Karpas-422 (cell line): ENCODE measurements at places on chromosomes 1 and 21. TPM values are rescaled to one million over a fixed set of nuclear protein-coding genes. Genes with fewer than 3 reads are reported as not detected.
A peak's percentile ranks its signal among the peaks of the same experiment; 100 is the strongest.

GRCh38 chr21:37886726-37887299 is 29.4 kb downstream of the KCNJ6 start:
- DNase-seq, result no peak
- H3K27ac ChIP-seq, result no peak overlapping the region
- H3K36me3 ChIP-seq, result no peaks in the 10 kb centered on the region
- no peak overlapping the region for H3K4me3 ChIP-seq

- peaks cover 5% of the 10 kb centered on the region for H3K4me1 ChIP-seq
- no peak overlapping the region for H3K27ac ChIP-seq
- H3K27me3 ChIP-seq, result no peaks in the 10 kb centered on the region
Observed at GRCh38 chr1:59238993-59239392, 57.9 kb upstream of the FGGY start.

DNA sequence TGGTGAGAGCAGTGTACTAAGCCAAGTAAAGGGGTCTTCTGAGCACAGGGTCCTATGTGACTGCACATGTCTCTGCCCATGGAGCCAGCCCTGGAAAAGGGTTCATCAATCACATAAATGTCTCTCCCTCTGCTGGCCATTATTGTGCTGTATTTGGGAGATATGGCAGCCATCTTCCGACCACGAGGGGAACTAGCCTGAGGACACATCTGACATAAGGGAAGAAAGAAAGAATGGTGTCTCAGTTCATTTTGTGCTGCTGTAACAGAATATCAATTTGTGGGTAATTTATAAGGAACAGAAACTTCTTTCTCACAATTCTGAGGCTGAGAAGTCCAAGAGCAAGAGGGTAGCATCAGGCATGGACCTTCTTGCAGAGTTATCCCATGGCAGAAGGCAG is 55.1 kb upstream of the GJA5 start:
- H3K4me1 ChIP-seq, result no peaks in the 10 kb centered on the region
- DNase-seq, result no peak
- no peak overlapping the region for H3K27ac ChIP-seq
- no peaks in the 10 kb centered on the region for H3K36me3 ChIP-seq

DNA sequence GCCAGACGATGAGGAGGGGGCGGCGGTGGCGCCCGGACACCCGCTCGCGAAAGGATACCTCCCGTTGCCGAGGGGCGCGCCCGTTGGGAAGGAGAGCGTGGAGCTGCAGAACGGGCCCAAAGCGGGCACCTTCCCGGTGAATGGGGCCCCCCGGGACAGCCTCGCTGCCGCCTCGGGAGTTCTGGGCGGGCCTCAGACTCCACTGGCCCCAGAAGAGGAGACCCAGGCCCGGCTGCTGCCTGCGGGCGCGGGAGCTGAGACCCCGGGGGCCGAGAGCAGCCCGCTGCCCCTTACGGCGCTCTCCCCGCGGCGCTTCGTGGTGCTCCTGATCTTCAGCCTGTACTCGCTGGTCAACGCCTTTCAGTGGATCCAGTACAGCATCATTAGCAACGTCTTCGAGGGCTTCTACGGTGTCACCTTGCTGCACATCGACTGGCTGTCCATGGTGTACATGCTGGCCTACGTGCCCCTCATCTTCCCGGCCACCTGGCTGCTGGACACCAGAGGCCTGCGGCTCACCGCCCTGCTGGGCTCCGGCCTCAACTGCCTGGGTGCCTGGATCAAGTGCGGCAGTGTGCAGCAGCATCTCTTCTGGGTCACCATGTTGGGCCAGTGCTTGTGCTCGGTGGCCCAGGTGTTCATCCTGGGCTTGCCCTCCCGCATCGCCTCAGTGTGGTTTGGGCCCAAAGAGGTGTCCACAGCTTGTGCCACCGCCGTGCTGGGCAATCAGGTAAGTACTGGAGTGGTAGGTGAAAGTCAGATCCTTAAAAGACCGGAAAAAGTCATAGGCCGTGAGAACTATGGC is 588 bp downstream of the FLVCR1 start:
- peaks cover 21% of the 10 kb centered on the region for H3K36me3 ChIP-seq
- peak overlapping the region; percentile 82 for H3K4me3 ChIP-seq
- peak overlapping the region; percentile 67 for H3K27ac ChIP-seq
- peak; percentile 63 for DNase-seq
- no peaks in the 10 kb centered on the region for H3K27me3 ChIP-seq

GRCh38 chr1:165862448-165862847 is 35.0 kb downstream of the UCK2 start:
- no peaks in the 10 kb centered on the region for H3K27me3 ChIP-seq
- H3K36me3 ChIP-seq, result peaks cover 9% of the 10 kb centered on the region
- no peaks in the 10 kb centered on the region for H3K4me1 ChIP-seq
- H3K27ac ChIP-seq, result no peak overlapping the region

KCNJ6 gene
- not detected in 2 replicates for total RNA-seq

EPHB2 gene
- 0.45 and 2.5 TPM in 2 replicates for total RNA-seq

- H3K4me1 ChIP-seq, result no peaks in the 10 kb centered on the region
- H3K27me3 ChIP-seq, result no peaks in the 10 kb centered on the region
- no peak overlapping the region for H3K4me3 ChIP-seq
Observed at GRCh38 chr21:26810676-26811415, 34.4 kb downstream of the ADAMTS1 start.

DNA sequence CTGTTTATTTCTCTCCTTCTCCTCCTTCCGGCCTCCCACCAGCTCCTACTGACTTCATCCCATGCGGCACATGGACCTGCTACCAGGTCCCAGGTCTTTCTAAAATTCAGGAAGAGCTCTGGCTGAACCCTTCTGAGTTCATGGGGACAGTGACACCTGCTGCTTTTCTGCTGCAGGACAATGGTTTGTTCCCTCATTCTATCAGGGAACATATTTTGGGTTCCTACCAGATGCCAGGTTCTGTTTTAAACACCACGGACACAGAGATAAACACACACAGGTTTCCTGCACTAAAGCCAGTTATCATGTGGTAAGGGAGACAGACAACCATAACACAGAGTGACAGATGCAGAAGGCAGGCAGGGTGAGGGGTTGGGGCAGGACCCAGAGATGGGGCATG is 114.0 kb upstream of the RAB4A start:
- DNase-seq, result no peak
- H3K4me3 ChIP-seq, result no peak overlapping the region
- H3K4me1 ChIP-seq, result peaks cover 7% of the 10 kb centered on the region; the same call in 1 of the 2 replicates
- no peaks in the 10 kb centered on the region for H3K27me3 ChIP-seq
- no peaks in the 10 kb centered on the region for H3K36me3 ChIP-seq

BACH1 gene
- 30.7 and 42.0 TPM in 2 replicates for total RNA-seq

LYPD8 gene
- not detected in 2 replicates for total RNA-seq

GRCh38 chr1:181809991-181810545 is 251.4 kb downstream of the ZNF648 start:
- no peak overlapping the region for H3K27ac ChIP-seq
- no peak overlapping the region for H3K4me3 ChIP-seq
- H3K36me3 ChIP-seq, result no peaks in the 10 kb centered on the region
- H3K4me1 ChIP-seq, result no peaks in the 10 kb centered on the region
- DNase-seq, result no peak
- no peaks in the 10 kb centered on the region for H3K27me3 ChIP-seq

- H3K27ac ChIP-seq, result no peak overlapping the region
- peaks cover 23% of the 10 kb centered on the region for H3K4me1 ChIP-seq
- no peak for DNase-seq
- no peak overlapping the region for H3K4me3 ChIP-seq
- H3K36me3 ChIP-seq, result no peaks in the 10 kb centered on the region
- no peaks in the 10 kb centered on the region for H3K27me3 ChIP-seq
Observed at GRCh38 chr1:77687519-77687906, 5.1 kb upstream of the ZZZ3 start.

DNA sequence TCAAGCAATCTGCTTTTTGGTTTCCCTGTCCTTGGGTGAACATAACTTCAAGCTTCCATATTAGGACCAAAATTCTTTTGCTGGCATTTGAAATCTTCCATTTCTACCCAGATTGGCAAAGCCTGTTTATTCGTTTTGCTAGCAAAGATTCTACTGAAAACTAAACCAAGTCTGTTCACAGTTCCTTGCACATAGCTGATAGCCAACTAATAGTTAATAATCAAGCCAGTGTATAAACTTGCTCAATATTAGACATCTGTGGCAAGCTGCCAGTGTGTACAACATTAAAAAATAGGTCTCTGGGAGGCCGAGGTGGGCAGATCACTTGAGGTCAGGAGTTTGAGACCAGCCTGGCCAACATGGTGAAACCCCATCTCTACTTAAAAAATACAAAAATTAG is 6.3 kb downstream of the APP start:
- H3K27ac ChIP-seq, result no peak overlapping the region
- H3K36me3 ChIP-seq, result no peaks in the 10 kb centered on the region
- no peaks in the 10 kb centered on the region for H3K4me1 ChIP-seq
- H3K27me3 ChIP-seq, result no peaks in the 10 kb centered on the region
- DNase-seq, result no peak

DNA sequence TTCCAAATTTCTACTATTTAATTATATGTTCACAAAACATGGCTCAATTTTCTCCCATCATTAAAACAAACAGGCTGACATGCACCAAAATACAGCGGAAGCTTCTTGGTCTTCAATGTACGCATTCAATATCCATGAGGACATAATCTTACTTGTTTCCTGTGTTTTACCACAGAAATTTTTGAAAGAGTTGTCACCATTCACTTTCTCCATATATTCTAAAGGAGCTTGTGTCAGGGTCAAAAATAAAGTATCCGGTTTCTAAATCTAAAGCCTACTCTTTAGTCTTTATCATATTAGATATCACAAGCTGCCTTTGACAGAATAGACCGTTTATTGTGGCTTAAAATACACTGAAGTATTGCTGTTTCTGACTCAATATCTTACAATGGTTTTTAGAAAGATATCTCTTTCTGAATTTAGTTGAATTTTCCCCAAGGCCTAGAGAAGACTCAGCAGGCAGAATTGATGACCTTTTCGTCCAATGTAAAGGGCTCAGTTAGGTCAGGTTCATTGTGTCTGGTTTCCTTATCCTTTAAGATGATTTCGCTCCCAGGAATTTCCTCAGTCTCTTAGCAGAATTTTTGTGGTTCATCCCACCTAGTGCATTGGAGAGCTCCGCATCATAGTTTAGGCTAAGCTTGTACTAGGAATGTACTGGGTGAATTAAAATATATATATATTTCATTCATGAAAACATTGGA is 717.2 kb downstream of the NCAM2 start:
- DNase-seq, result no peak
- H3K27ac ChIP-seq, result no peak overlapping the region
- no peaks in the 10 kb centered on the region for H3K27me3 ChIP-seq
- H3K36me3 ChIP-seq, result no peaks in the 10 kb centered on the region

- DNase-seq, result no peak
- no peaks in the 10 kb centered on the region for H3K4me1 ChIP-seq
- H3K27ac ChIP-seq, result no peak overlapping the region
- H3K4me3 ChIP-seq, result no peak overlapping the region
- H3K27me3 ChIP-seq, result no peaks in the 10 kb centered on the region
Observed at GRCh38 chr1:39085174-39085573, 59.0 kb downstream of the NDUFS5 start.

F13B gene
- total RNA-seq, result not detected in 2 replicates

DNA sequence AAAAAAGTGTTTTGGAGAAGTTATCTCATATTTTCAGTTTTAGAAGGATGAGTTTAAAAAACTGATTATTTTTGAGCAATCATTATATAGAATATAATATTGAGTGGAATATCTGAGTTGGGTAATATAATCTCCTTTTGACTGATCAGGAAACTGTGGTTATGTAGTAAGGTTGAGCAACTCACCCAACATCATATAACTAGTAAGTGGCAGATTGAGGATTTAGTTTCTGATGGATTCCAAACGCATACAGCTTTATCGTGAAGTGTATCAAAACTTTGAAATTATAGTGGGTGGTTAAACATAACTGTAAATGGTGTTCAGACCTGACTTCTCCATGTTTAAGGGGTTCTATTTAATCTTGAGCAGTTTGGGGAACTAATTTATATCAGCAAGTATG is 98.6 kb downstream of the OLFM3 start:
- H3K36me3 ChIP-seq, result no peaks in the 10 kb centered on the region
- no peaks in the 10 kb centered on the region for H3K4me1 ChIP-seq

DNA sequence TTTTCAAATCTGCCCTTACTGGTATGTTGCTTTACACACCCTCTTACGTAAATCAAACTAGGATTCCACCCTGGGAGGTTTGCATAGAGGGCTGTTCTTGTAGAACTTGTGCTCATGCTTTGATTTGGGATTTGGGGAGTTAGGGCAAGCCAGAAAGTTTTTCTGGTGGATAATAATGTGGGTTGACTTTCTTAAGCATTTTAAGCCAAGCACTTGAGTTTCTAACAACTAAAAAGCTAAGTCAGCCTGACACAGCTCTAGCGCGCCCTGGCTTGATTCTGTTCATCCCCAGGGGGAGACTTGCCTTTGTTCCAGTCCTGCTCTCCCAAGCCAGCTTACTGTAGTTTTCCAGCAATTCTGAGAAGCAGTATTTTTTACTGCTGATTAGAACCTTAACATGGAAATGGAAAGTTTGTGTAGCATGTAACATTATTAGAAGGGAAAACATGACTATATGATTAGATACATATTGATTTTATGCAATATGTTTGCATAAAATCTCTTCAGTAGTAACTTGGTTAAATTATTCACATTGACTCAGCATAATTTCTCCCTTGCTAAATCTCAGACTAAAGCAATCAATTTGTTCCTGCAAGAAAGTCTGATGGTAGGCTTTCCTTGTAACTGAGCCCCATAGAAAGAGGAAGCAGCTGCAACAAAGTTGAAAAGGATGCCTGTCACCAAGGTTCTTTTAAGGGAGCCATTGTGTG is 11.0 kb upstream of the PGD start:
- H3K27ac ChIP-seq, result peak overlapping the region; percentile 67
- H3K4me1 ChIP-seq, result peaks cover 21% of the 10 kb centered on the region
- peak overlapping the region; percentile 36; the same call in 1 of the 2 replicates for H3K4me3 ChIP-seq
- H3K36me3 ChIP-seq, result no peaks in the 10 kb centered on the region
- no peaks in the 10 kb centered on the region for H3K27me3 ChIP-seq
- peak; percentile 85 for DNase-seq

- H3K27ac ChIP-seq, result no peak overlapping the region
- H3K27me3 ChIP-seq, result no peaks in the 10 kb centered on the region
- peaks cover 34% of the 10 kb centered on the region for H3K4me1 ChIP-seq
- no peak for DNase-seq
Observed at GRCh38 chr1:233293556-233294446, 1.7 kb downstream of the PCNX2 start.

LCE1E gene
- not detected in 2 replicates for total RNA-seq
